EL (cell line): ENCODE measurements at places on chromosomes 3 and 15.

DNA sequence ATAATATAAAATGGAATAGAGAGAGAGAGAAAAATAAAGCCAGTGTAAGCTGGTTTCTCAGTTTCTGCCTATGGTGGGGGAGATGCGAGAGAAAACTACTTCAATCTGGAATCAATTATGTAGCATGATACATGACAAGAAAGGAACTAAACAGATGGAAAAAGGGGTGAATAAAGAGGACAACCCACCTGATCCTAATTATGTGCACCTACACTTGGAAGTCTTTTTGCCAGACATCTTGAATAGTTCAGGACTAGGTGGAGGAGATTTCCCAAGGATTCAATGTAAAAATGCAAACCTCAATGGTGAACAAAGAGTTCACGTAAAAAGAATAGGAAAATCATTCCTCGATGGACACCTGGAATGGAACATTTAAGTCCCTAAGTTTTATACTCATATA lies 524.4 kb upstream of the RGMA start:
- no peak for DNase-seq

DNA sequence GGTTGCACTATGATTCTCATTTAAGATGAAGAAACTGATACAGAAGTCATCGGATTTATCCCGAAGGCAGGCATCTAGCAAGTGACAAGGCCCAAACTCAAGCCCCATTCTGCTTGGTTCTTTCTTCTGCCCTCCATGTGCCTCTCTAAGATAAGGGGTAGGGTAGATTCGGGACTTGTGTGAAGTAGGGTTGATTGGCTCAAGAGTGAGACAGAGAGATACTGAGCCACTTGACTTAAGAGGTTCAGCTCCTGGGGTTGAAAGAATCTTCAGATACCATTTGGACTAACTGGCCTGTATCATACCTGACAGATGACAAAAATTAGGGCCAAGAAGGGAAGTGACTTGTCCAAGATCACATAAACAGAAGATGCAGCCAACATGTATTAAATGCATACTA lies 891 bp downstream of the RFT1 start:
- DNase-seq = no peak

- DNase-seq = peak; percentile 50
These were observed 7.0 kb downstream of the MORF4L1 start for GRCh38 chr15:78879517-78880241.

DNA sequence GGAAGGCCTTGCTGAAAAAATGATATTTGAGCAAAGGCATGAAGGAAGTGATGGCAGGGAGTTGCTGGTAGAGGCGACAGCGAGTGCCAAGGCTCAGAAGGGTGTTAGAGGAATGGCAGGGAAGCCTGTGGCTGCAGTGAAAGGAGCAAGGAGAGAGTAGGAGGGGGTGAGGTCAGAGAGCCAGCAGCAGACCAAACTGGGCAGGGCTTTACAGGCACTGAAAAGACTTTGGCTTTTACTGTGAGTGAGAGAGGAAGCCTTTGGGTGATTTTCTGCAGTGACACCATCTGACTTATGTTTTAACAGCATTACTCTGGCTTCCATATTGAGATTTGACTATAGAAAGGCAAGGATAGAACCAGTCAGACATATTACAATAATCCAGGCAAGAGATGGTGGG lies 11.4 kb downstream of the TICRR start:
- DNase-seq = no peak

GRCh38 chr3:182519569-182519968 lies 273.7 kb upstream of the ATP11B start:
- no peak for DNase-seq

GRCh38 chr3:33956776-33957175 lies 158.3 kb downstream of the PDCD6IP start:
- DNase-seq = no peak

- no peak for DNase-seq
These were observed 3.0 kb upstream of the NGRN start for GRCh38 chr15:90262426-90262825.

DNA sequence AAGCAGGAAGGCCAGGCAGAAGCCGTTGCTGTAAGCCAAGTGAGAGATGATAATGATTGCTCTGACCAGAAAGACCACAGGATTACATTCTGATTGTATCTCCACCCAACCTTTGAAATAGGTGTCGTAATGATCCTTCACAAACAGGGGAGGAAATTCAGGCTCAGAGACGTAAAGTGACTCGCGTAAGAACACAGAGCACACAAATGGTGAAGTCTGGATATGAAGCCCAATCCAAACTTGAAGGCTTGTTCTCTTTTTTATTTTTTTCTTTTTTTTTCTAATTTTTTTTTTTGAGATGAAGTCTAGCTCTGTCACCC lies 25.3 kb upstream of the PIAS1 start:
- DNase-seq = no peak

GRCh38 chr3:171782617-171783016 lies 27.7 kb downstream of the PLD1 start:
- no peak for DNase-seq

DNA sequence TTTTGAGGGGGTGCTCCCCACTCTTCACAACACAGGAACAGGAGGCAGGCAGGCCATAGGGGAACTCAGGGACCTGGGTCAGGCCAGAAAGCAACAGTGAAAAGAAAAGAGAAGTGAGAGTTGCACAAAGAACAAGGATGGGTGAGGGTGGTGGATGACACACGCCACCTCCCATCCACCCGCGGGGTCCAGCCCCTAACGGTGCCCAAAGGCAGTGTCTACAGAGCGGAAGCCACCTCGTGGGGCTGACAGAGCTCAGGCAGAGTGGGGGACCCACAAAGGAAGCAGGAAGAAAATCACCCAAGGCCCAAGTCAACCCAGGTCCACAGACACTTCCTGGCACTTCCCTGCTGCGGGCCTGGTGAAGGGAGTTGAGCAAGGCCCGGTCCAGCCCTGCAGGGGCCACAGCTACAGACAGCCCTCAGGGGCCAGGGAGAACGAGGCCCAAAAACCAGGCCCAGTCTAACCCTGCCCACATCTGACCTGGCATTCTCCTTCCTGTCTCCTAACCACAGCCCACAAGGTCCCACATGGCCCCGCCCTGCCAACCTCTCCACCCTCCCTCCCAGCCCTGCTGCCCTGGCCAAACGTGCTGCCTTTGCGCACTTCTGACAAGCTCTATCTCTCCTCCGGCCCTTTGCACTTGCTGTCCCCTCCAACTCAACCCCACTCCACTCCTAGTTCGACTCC lies 5.9 kb downstream of the NUP210 start:
- DNase-seq = no peak

- no peak for DNase-seq
These were observed 9.7 kb downstream of the CGNL1 start for GRCh38 chr15:57385923-57386390.

GRCh38 chr15:98586066-98586465 lies 62.3 kb upstream of the IGF1R start:
- no peak for DNase-seq

DNA sequence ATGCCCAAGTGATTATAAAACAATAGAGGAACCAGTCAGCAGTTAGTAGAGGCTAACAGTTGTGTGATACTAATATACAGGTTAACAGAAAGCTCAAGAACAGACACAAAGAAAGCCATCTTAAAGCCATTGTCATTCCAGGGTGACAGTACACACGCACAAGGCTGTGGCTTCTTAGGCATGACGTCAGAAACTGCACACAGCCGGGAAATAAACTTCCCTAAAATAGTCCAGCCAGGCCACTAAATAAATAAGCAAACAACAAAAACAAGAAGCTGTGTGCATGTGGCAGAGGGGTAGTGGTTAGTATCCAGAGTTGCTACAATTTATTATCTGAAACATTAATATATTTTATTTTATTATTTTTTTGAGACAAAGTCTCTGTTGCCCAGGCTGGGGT lies 49.8 kb downstream of the PPCDC start:
- DNase-seq = no peak

- no peak for DNase-seq
These were observed 282.9 kb upstream of the RARB start for GRCh38 chr3:25145176-25145575.

GRCh38 chr3:193842029-193842798 lies 249.2 kb downstream of the OPA1 start:
- DNase-seq = no peak

DNA sequence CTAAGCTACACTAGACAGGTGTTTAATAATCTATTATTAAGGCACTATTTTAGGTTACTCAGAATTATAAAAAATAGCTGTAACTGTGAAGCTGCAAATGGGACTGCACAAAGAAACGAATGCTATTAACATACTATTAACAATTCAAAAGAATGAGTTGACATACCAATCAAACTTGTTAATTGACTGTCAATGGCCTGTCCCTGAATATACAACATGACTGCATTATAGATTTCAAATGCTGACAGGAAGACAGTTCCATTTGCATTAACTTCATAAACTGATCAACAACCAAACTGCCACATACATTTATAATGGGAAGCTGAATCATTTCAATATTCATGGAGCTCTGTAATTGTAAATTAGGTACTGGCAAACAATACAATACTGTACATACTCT lies 169.0 kb upstream of the NANOGP8 start:
- DNase-seq = no peak

GRCh38 chr15:57554063-57554811 lies 37.5 kb upstream of the MYZAP start:
- DNase-seq = no peak

DNA sequence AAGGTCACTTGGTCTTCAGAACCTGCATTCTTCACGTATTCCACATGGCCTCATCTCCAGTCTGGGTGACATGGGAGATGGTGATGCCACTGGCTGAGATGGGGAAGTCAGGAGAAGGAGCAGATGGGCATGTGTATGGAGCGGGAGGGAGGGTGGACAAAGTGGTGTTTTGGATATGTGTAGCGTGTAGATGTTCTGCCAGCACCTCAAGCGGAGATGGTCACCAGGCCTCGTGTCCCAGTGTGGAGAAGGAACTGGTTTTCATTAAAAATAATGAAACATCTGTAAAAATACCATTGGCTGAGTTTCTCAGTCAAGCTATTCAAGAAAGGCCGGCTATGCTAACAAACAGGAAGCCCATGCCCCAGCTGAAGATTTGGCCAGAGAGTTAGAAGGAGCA lies 26.2 kb downstream of the LARP6 start:
- no peak for DNase-seq

DNA sequence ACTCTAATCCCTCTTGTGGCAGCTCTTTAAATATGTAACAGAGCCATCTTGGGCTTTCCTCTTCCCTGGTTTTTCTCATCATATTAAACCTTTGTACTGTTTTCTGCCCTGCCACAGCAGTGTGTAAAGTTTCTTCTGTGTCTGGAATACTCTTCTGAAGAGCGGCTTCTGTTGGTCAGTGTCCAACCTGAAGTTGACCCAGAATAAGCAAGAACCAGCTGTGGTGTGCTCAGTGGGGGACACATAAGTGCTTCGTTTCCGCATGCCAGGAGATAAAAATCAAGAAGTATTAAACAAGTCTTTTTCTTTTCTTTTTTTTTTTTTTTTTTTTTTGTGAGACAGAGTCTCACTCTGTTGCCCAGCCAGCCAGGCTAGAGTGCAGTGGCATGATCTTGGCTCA lies 173.2 kb upstream of the CHRM5 start:
- DNase-seq = no peak

GRCh38 chr3:65905771-65906170 lies 132.9 kb downstream of the MAGI1 start:
- DNase-seq = no peak

GRCh38 chr3:66138336-66139313 lies 82.2 kb upstream of the SLC25A26 start:
- DNase-seq = peak; percentile 77

DNA sequence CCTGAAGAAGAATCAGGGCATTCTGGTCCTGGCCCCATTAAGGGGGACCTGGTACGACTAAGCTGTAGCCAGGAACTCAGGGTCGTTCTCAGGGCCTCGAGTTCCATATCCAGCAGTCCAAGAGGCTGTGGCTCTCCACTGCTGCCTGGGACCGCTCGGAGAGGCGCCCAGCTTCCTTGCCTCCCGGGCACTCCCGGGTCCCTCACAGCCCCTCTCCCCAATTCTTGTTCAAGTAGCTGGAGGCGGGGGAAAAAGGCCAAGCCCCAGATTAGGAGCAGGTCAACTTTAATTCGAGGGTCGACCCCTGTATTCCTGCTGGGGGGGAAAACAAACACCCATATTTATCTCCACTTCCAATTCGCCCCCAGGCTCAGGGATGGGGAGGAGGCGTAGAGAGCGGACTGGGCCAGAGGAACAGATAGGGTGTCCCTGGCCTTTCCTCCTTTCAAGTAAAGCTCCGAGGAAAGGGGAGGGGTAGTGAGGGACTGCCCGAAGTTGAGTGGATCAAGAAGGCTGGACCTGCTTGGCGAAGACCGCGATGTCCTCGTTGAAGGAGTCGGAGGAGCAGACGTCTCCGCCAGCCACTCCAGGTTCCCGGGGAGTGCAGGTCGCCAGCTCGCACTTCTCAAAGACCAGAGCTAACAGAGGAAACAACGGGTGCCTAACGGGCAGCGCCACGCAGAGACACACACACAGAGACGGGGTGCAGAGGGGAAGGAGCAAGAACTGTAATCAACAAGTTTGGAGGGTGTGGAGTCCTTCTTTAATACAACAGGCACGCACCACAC lies 4.4 kb downstream of the MEIS2 start:
- no peak for DNase-seq

DNA sequence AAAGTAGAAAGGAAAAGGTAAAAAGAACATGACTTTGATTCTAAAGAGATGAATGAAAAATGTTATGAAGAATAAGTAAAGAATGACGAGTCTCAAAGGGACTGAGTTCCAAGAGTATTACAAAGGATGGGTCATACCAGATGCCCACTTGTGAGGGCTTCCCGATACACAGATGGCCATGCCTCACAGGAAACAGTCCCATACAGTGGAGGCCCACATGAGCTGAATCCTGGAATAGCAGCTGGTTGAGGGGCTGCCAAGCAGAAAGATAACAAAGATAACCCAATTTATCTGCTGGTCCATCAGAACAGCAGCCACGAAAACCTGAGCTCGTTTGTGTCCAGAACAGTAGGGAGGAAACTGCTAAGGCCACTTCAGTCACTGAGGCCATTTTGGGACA lies 3.7 kb downstream of the SSR3 start:
- peak; percentile 86 for DNase-seq

- peak; percentile 58 for DNase-seq
These were observed 60.2 kb downstream of the TMEM44 start for GRCh38 chr3:194572944-194573491.

GRCh38 chr3:51671734-51672475 lies 853 bp downstream of the TEX264 start:
- peak; percentile 78 for DNase-seq

DNA sequence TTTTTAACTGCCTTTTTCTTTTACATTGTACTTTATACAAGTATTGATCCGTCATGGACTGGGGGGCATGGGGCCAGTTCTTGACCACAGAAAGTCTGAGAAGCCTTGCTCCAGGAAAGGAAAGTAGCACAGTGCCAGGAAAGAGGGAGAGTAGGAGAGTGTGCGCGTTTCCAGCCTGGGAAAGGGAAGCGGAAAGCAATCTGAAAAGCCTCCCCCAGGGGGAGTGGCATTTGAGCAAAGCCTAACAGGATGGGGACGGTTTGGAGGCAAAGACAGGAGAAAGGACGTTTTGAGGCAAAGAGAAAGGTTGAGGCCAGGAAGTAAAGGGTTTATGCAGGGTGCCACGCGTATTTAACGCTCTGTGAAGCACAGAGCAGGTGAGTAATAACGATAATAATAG lies 116.9 kb downstream of the RORA start:
- DNase-seq = no peak
